ENCODE measurements at places on chromosomes 6 and 20. TPM values are rescaled to one million over a fixed set of nuclear protein-coding genes. Genes with fewer than 3 reads are reported as not detected.

MYB gene
- not detected for total RNA-seq

SLC32A1 gene
- not detected for total RNA-seq

CLIC5 gene
- 1.6 TPM for total RNA-seq

ZNF512B gene
- 12.5 TPM for total RNA-seq

PRDM1 gene
- total RNA-seq, result 1.3 TPM

PNPLA1 gene
- not detected for total RNA-seq

STMND1 gene
- 0.26 TPM for total RNA-seq

ZC3H12D gene
- 2.6 TPM for total RNA-seq

PSMB8 gene
- 24.1 TPM for total RNA-seq

DAAM2 gene
- 10.1 TPM for total RNA-seq

UNC5CL gene
- total RNA-seq, result 30.3 TPM

- DNase-seq, result no peak
These were observed 55.6 kb downstream of the SLX4IP start for GRCh38 chr20:10490706-10491105.

- DNase-seq, result no peak
These were observed 336.9 kb upstream of the PREP start for GRCh38 chr6:105739764-105740163.

DNA sequence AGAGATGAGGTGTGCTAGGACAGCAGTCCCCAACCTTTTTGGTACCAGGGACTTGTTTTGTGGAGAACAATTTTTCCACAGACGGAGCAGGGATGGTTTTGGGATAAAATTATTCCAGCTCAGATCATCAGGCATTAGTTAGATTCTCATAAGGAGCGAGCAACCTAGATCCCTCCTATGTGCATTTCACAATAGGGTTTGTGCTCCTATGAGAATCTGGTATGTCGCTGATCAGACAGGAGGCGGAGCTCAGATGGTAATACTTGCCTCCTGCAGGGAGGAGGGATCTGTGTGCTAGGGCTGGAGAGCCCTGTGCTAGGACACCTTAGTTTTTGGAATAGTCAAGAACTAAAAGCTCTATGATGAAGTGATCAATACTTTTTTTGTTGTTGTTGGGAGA is 2.5 kb downstream of the SMIM13 start:
- peak; percentile 20 for DNase-seq

DNA sequence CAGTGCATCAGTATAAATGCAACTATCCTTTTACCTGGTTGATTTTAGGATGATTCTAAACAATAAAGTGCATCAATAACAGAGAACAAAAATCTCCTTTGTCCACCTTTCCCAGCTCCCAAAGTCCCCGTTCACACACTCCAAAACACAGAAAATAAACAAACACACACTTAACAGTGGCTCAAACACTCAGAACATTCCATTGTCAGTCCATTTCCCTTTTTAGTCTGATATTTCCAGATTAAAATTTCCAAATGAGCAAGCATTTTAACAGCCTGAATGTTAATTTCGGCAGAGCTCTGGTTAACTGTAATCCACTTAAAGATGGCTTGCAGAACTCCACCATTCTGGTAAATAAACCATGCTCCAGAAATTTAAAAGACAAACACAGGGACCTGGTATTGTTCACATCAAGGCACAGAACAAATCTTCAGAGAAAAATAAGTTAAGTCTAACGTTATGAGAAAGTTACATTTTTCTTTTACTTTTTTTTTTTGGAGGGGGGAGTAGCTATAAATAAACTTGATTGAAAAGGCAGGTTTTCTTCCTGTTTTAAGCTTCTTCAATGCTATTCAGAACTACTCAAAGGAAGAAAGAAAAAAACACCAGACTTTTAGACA is 100.8 kb downstream of the DST start:
- no peak for DNase-seq

GRCh38 chr6:163944897-163945296 is 530.4 kb downstream of the QKI start:
- no peak for DNase-seq

DNA sequence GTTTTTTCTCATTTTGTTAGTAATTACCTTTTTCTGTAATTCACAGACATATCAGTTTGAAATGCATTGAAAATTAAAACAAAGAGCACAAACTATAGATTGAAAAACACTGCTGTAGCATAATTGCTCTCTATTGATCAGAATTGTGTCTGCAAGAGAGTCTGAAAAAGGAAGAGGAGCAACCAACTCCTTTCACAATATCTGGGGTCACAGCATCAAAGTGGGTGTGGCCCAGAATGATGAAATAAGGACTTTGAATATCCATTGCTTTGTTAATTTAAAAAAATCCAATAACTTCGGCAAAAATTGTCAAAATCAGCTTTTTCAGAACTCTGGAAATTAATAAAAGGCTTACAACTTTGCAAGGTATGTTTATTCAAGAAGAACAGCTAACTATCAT is 99.2 kb downstream of the MYLK4 start:
- no peak for DNase-seq

DNA sequence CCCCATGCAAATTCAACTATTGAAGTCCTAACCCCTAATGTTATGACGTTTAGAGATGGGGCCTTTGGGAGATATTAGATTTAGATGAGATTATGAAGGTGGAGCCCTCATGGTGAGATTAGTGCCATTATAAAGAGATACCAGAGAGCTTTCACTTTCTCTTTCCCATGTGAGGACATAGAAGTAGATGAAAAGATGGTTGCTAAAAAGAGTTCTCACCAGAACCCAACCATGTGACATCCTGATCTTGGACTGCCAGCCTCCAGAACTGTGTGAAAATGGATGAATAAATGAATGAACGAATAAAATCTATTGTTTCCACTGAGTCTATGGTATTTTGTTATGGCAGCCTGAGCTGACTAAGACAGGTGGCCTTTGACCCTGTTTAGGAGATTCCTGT is 50.6 kb upstream of the FBXO30 start:
- DNase-seq, result no peak

- DNase-seq, result no peak
These were observed 423.5 kb downstream of the GJA1 start for GRCh38 chr6:121858986-121859385.

- DNase-seq, result no peak
These were observed 87.1 kb downstream of the BACH2 start for GRCh38 chr6:90209527-90209926.

DNA sequence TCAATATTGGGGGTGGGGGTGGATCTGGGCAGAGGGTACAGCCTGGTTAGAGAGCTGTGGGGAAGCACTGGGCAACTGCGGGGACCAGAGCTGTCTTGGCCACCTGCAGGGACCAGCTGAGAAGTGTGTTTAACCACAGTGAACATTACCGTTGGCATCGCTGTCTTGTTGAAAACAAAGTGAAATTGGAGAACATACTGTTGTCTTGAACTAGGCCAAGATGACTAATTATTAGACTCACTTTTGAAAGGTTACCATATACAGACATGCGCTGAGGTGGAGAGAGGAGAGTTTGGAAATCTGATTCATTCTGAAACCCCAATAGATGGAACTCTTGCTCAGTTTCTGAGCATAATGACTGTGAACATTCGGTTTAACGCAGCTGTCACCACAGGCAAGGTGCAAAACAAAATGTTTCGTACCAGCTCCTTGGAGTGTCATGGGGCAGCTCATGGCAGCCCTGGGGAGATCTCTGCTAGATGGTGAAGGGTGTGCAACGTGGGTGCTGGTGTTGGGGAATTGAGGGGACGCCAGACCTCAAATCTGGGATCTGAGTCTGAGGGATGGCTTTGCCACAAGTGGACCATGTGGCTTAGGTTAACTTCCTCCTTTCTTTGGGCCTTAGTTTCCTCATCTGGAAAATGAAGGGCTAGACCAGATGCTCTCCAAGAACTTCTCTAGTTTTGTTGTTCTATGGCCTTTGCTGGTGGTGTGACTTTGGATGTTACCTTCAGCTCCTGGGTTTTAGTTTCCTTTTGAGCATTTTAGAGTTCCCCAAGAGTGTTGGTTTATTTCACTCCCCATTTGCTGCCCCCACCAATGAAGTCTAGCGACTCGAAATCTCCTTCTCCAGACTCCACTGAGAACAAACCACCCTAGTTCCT is 24.6 kb upstream of the GTSF1L start:
- DNase-seq, result no peak

- no peak for DNase-seq
These were observed 145.4 kb downstream of the UST start for GRCh38 chr6:148892247-148892646.

GRCh38 chr6:135085700-135086413 is 31.2 kb upstream of the HBS1L start:
- DNase-seq, result no peak

All from body of pancreas (tissue), 4 donors.